ENCODE measurements at places on chromosomes 13 and 19.
A peak's percentile ranks its signal among the peaks of the same experiment; 100 is the strongest.

DNA sequence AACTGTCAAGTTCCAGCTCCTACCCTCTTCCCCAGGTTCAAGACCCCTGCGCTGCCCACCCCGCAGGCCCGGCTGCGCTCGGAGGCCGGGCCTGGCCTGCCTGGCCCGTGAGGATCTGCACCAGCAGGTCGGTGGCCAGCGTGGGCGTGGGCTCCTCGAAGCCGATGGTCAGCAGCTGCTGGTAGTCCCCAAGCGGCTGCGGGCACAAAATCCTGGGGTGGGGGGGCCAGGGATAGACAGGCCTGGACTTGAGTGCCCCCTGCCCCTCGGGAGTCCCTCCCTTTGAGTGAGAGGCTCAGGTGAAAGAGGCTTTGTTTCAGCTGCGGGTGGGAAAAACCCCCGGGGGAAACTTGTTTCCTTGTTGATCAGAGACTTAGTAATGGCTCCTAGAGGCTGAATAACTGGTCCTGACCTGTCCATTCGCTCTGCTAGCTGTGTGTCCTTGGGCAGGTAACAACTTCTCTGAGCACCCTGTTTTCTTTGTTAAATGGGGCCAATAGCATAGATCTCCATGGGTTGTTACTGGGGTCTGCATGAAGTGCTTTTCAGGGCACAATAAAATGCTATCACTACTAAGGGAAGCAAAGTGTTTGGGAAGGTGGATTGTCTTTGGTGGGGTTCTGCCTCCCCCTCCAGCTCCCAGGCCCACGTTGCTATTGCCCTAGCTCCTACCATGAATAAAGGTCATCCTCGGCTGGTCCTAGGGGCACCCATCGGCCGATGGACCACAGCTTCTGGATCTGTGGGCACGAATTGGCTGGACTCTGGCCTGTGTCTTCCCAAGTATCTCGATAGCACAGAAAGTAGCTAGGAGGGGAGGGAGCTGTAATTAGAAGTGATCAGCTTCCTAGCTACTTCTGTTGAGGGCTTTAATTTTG lies 3.5 kb downstream of the C19orf67 start:
- no peak for DNase-seq

DNA sequence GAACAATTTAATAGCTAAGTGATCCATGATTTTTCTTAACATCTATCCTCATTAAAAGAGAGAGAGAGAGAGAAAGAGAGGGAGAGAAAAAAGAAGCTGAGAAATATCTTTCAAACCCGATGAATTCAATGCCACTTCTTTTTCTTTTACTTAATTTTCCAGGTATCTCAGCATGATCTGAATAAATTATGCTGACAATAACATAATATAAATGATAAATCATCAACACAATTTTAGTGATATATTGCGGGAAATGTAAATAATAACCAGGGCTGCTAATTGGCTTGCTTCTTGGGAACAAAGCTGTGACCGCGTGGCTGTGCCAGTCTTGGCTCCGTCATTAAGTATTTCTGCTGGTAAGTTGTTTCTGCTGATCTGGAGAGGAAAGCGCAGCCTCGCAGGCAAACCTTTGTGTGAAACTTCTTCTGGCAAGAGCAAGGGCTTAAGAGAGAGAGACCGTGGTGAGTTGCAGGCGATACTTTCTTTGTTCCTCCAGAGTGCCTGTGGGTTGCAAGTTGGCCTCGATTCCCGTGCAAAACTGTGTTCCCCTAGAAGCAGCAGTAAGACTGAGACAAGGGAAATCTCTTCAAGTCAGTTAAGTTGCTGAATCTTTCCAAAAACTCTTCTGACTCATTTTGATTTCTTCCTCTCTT lies 489.1 kb upstream of the TSHZ3 start:
- no peak for DNase-seq

GRCh38 chr13:106810069-106810468 lies 242.1 kb upstream of the ARGLU1 start:
- no peak for DNase-seq

DNA sequence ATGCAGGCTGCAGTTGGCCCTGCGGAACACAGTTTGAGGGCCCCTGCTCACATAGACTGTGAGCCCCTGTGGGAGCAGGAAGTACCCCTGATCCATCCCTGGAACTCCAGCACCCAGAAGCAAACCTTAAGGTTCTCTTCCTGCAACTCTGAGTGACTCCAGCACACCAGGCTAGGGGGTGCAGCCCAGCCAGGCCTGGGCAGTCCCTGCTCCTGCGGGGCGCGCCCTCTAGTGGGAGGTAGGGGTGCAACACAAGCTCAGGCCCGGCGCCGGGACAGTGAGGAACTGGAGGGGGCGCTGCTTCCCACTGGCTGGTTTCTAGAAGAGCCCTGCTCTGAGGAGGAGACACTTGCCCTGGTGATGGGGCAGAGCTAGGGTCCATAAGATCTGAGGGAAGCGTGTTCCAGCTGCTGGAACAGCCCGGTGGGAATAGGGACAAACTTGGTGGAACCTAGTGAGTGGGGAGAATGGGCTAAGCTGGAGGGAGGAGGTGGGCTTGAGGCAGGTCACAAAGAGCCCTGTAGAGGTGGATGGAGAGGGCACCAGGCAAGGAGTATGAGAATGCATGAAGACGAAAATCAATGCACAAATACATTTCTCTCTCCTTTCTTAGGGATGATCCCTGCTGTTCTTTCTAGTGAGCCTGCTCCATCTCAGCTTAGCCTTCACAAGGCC lies 5.0 kb downstream of the ZSCAN5A start:
- DNase-seq, result peak; percentile 46

DNA sequence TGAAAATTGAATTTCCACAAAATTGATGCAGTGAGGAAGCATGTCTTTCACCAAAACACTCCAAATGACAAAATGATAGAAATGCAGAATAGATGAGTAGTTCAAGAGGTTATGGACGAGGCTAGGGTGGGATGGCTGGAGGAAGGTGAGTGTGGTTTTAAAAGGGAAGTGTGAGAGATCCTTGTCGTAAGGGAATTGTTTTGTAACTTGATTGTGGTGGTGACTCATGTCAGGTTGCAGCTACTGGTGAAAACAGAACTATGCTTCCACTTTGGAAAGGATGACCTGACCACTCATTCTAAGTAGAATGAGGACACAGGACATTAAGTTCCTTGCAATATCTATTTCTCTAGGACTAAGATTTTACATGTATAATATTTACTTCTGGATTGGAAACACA lies 345.7 kb downstream of the MTUS2 start:
- DNase-seq, result no peak

GRCh38 chr19:35512831-35513627 lies 420 bp downstream of the DMKN start:
- no peak for DNase-seq

DNA sequence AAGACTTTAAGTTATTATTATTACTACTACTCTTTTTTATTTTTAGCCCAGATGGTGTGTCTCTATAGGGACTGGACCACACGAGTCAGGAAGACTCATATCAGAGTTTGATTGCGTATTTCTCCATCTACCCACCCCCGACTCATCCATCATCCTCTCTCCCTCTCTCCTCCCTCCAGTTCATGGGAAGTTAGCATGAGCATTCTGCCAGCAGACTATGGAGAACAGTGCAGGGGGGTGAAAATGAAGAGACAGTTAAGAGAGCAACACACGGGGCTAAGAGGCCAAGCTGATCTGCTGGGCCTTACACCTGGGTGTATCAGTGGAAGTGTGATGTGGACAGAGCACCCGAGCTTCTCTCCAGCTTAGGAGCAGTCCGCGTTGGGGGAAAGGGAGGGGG lies 95.0 kb downstream of the UQCRFS1 start:
- DNase-seq, result no peak

DNA sequence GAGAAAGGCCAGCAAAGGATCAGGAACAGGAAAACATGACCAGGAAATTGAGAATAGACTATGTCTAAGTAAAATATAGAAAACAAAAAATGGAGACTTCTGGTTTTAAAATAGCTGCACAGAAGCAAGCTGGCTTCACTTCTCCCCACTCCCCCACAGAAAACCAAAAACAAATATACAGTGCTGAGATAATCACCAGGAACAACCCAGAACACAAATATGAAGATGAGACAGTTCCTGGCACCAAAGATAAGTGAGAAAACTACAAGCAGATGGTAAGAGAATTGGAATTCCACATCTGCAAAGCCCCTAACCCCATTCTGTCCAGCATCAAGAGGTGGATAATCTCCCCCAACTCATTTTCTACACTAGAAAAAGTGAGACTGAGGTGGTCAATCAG lies 397.7 kb downstream of the SUCLA2 start:
- no peak for DNase-seq

DNA sequence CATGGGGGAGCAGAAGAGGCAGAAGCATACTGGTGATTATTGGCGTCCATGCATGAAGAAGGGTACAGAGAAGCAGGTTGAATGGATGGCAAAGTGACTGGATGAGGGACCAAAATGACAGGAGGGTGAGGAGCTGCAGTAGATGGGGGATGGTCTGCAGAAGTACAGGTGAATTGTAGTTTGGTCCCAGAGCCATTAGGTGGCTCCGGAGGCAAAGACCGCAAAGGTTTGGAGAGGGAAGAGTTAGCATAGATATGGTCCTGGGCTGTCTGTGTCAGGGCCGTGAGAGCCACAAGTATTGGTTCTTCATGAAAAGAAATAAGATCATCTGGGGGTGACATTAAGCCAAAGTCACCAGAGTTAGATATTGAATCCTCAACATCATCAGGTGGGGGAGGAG lies 59.0 kb upstream of the ZNF726 start:
- no peak for DNase-seq

GRCh38 chr13:55999709-56000108 lies 1141.0 kb upstream of the PRR20A start:
- DNase-seq, result no peak

DNA sequence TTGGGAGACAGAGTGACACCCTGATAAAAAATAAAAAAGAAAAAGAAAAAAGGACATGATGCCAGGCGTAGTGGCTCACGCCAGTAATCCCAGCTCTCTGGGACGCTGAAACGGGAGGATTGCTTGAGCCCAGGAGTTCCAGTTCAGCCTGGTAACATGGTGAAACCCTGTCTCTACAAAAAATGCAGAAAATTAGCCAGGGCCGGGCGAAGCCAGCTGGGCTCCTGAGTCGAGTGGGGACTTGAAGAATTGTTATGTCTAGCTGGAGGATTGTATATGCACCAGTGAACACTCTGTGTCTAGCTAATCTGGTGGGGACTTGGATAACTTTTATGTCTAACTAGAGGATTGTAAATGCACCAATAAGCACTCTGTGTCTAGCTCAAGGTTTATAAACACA lies 32.3 kb downstream of the TMPRSS9 start:
- DNase-seq, result no peak

DNA sequence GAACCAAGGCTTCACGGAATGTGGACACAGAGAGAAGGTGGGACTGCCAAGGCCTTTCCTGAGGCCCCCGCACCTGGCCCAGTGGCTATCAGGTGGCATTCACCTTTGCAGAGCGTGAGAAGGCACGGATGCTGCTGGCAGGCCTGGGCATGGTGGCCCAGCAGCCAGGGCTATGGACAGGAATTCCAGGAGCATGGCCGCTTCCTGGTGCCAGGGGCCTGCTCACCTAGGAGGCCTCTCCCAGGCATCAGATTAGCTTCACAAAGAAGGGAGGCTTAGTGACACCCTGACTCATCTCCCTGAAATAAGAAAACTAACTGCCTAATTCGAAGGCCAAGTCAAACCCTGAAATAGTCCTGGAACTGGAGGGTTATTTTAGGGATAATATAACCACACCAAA lies 155.8 kb downstream of the TEX29 start:
- no peak for DNase-seq

DNA sequence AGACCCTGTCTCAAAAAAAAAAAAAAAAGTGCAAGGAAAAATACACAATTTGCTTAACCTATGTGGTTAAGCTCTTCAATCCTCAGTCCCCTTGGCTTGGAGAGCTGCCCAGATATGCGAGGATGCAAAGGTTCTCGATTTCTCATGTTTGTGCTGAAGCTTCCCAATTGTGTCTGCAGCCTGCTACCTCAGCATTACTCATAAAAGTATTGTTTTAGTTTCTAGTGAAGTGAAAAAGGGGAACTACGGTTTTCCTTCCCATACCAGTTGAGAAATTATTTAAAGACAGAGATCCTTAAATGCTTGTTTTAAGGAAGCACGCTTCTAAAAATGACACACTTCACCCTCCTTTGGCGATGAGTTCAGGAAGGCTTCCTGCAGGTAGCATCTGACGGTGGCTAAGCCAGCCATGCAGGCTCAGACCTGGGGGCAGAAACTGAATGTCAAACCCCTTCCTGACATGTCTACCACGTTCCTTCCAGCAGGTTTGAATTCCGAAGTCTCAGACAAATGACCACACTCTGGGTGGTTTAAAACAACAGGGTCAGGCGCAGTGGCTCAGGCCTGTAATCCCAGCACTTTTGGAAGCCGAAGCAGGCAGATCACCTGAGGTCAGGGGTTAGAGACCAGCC lies 47.9 kb downstream of the RUBCNL start:
- DNase-seq, result peak; percentile 31

- no peak for DNase-seq
These were observed 61.2 kb downstream of the RFC3 start for GRCh38 chr13:33879118-33879517.

- DNase-seq, result no peak
These were observed 41.5 kb downstream of the NFIC start for GRCh38 chr19:3407556-3408516.

DNA sequence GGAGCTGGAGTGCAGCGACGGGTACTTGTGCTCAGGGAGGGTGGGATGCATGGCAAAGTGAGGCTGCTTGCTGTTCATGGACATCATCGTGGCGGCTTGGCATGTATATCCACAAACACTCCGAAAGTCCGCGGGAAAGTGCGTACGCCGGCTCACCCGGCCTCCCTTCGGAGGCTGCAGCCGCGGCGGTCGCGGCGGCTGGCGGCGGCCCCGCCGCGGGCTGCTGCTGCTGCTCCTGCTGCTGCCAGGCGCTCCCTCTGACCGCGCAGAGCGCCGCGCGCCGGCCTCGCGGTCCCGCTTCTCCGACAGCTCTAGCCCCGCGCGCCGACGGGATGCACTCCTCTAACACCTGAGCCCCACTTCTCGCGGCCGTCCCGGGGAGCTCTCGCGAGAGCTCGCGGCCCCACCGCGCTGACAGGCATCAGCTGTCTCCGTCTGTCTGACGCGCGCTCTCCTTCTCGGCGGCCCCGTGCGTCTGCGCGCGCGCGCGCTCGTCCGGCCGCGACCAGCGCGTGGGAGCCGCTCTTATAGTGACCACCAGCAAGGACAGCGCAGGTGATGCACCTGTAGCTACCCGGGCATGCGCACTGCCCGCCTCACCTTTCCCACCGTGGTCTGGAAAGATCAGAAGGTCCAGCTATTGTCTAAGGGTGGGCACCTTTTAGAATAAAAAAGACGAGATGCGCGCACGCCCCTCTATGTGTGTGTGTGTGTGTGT lies at the start of gene POU4F1:
POU4F1 (minus strand) TSS at position 313 of the 718 bp plus-strand sequence; CDS start at position 87, 226 bp downstream.
- no peak for DNase-seq
